ENCODE measurements at places on chromosomes 5 and 9.

GRCh38 chr5:110335361-110336066 lies 391.0 kb downstream of the TMEM232 start:
- no peak for DNase-seq

DNA sequence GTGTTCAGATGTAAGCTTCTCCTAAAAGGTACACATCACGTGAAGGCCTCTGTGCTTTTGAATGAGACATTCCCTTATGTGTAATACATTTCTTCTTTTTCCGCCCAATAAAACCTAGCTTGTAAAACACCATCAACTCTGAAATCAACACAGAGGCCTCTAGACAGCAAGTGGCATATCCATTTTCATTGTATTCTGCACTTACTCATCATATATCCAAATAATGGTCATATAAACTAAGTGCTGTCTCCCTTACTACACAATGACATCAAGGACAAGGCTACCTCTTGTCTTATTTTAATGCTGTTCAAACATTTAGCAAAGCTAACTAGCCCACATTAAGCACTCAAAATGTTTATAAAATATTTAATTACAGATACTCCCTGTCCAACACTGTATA lies 108.5 kb downstream of the ELAVL2 start:
- no peak for DNase-seq

GRCh38 chr5:176675676-176676360 lies 28.5 kb downstream of the TSPAN17 start:
- no peak for DNase-seq

GRCh38 chr5:96228408-96228807 lies 204.6 kb downstream of the PCSK1 start:
- DNase-seq = no peak

DNA sequence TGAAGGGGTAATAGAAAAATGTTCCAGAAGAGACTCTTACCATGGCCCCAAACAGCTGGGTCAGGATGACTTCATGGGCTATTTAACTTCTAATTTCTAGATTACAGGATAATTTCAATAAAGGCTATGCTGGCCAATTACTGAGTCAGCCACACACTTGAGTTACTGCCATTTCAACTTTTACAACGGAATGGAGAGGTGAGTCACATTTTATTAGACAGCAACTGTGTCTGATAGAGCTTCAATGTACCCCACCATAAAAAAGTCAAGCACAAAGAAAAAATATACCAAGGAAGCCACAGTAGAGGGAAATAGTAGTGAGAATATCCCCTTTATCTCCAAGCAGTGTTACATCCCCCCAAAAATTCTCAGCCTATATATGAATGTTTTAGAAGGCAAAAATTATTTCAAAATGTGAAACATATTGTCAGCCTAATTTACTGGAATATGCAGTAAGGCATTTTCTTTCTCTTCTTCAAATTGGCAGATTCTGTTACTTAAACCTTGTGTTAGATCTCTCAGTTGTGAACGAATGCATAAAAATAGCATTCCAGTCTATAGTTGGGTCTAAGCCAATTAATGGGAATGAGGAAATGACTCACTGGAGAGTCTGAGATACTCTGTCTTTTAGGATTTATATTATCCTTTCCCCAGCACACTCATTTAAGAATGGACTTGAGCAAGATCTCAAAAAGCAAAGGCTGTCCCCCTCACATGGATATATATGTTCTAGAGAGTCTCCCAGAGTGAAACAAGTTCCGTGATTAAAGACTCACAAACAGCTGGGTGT lies 47.1 kb upstream of the RAI14 start:
- no peak for DNase-seq

DNA sequence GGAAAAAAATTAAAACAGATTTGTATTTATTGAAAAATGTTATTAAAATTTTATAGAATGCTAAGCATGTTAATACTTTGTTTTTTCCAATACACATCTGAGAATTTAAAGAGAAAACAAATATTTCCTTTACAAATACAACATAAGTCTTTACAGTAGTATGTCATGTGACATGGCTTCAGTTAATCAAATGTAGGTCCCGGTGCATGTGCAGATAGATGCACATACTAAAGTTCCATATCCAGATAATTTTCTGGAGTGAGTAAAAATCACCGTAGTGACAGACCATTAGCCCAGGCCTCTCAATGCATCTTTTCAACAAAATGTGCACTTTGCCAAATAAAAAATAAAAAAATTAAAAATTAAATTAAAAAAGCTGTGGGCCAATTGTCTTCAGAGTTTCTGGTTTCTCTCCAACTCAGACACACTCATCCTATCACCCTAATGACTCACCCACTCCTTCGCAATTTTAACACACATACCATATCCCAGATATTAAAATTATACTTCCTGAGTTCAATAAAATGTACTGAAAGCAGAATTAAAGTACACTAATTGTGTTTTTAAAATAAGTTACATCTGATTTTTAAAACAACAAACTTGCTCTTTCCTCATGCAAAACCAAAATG lies 508.1 kb downstream of the NR2F1-AS1 start:
- no peak for DNase-seq

- DNase-seq = no peak
Measured at GRCh38 chr5:177588413-177588909, 3.5 kb upstream of the TMED9 start.

GRCh38 chr5:43627028-43627427 lies 24.0 kb downstream of the NNT start:
- DNase-seq = no peak

- no peak for DNase-seq
Measured at GRCh38 chr9:89374176-89374575, 55.9 kb downstream of the SECISBP2 start.

GRCh38 chr5:149940077-149940574 lies 4.5 kb downstream of the PDE6A start:
- DNase-seq = no peak

DNA sequence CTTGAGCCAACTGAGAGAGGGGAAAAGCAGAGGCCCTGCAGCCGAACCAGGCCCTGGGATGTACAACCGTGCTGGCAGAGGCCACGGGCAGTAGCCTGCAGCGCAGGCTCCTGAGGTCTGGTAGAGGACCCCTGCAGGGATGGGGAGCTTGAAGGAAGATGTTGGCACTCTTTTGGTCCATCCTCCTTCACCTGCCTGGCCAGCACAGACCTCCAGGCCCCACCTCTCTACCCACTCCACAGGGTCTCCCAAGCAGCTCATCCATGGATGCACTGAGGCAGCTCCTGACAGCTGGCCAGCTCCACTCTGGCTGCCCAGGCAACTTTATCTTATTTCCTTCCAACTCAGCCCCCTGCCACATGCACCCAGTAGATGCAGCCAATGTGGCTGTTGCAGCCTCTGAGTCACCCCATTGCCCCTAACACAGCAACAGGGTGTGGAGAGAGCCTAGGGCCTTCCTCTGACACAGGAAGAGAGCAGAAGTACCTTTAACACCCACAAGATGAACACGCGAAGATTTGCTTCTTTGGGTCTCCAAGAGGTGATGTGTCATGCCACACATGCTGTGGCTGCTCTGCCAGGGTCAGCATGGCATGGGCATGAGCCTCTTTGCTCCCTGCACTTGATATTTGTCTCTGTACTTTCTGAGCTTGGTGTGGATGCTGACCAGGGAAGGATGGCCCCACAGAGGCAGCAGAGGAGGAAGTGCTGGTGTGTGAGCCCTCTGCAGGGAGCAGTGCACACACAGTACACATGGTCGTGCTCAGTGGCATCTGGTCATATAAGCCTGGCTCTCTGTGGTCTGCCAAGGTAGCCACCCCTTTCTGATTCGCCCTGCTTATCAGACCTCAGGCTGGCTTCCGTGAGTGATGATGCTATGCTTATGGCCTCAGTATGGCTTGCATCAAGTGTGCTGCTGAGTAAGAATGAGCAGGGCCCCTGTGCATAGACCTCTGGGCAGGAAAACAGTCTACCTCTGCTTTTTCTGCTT lies 117.2 kb downstream of the NRG2 start:
- peak; percentile 3 for DNase-seq

DNA sequence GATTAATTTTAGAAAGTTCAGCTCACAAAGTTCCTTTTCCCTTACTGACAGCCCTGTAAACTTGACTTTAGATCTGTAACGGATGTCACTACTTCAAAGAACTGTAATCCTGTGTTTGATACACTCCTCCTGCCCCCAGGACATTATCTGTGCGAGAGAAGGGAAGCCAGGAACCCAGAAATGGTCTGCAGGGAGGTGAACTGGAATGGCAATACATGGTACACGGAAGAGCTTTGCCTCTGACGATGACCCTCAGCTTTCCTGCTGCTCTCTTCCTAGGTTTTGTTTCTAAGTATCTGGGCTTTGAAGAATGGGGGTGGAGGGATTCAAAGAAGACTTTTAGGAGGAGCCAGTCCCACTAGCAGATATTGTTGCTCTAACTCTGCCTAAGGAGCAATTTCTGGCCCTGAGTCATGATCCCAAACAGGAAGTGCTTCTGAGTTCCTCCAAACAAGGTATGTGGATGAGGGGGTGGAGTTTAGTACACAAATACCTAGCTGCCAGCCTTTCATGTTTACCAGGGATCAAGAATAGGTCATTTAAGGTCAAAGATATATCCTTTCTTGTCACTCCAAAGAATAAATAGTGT lies 43.4 kb upstream of the TMC1 start:
- no peak for DNase-seq

DNA sequence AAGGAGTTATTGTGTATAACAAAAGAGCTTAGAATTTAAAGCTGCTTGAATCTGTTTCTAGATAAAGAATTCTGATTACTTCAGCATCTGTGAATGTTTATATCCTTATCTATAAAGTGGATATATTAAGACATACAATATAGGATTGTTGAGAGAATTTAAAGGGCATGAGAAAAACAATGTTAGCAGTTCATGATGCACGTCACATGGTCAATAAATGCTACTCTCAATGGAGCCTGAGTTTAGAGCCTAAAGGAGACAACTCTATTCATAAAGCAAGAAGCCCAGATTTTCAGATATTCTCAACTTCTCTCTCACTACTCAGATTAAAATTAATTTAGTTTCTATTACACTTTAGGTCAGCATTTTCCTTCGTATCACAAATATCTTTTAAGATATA lies 666.7 kb upstream of the CDH18 start:
- DNase-seq = no peak

DNA sequence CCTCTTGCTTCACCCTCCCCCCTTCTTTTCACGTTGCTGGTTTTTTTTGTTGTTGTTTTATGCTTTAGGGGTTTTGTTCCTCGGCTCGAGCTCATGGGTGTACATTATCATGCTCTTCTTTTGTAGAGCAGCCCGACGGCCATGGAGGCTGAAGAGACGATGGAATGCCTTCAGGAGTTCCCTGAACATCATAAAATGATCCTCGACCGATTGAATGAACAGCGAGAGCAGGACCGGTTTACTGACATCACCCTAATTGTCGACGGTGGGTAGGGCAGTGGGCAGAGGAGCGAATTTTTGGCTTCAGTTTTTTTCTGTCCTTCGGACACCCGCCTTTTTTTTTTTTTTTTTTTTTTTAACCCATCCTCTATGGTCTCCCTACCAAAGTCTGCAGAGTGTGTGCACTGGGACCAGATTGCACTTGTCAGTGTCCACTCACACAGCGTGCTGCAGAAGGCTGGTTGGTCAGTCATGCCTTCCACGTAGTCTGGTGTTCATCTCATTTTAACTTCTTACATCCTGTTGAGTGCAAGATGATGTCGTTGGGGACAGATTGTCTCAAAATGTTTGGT lies 1.3 kb downstream of the ZNF131 start:
- DNase-seq = no peak

DNA sequence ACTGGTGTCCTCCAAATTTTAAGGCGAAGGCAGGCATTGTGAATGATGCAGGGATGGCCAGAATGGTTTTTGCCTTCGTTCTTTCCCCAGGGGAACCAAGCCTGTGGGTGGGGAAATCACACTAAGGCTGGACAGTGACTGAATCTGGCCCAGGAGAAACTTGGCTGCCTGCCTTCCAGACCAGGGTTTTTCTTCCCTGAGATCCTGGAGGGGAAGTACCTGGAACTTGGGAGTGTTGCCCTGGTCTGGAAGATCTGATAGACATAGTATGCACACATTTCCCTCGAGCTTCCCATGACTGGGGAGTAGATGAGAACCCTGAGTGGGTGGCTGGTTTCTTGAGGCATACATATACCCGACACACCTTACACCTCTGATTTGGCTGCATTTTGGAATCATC lies 664 bp upstream of the IL11RA start:
- no peak for DNase-seq

DNA sequence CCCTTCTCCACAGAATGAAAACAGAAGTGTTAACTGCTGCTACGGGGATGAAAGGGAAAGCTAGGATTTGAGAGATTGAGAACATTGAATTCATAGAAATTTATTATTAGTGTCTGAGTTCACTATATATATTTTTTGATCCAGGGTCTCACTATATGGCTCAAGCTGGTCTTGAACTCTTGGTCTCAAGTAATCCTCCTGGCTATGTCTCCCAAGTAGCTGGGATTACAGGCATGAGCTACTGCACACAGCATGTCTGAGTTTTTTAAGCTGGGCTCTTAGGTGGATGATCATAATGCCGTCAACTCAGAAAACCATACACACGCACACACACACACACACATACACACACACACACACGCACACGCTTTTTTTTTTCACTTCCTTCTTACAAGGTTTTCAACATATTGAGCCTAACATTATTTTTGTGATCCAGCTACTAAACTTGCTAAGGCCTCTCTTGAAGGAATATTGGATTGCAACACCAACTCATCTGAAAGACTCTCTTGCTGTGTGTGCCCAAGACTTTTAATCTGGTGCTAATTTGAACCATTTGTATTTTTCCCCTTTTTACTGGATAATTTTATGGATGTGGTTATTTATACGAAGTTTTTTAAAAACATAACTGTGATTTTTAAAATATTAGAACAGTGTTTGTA lies 1045.4 kb downstream of the DTWD2 start:
- no peak for DNase-seq

DNA sequence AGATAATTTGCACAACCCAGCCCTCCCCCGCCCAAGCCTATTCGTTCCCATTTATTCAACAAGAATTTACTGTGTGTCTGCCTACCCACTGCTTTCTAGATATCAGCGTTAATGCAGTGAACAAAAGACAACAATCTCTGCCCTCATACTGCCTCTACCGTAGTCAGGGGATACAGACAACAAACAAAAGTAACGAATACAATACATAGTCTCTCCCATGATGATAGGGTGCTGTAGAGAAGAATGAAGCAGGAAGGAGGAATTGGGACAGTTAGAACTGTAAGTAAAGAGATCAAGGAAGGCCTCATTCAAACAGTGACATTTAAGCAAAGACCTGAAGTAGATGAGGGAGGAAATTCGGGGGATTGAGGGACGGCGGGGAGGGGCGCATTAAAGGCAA lies 1.7 kb downstream of the GFM2 start:
- no peak for DNase-seq

- no peak for DNase-seq
Measured at GRCh38 chr9:93132946-93133680, 938 bp downstream of the NINJ1 start.

DNA sequence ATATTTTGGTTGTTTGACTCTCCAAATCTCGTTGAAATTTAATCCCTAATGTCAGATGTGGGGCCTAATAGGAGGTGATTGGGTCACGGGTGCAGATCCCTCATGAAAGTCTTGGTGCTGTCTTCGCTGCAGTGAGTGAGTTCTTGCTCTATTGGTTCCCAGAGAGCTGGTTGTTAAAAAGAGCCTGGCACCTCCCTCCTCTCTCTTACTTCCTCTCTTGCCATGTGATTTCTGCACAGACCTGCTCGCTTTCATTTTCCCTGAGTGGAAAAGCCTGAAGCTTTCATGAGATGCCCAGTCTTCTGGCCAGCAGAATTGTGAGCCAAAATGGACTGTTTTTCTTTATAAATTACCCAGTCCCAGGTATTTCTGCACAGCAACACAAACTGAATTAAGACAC lies 221.6 kb downstream of the MAT2B start:
- DNase-seq = no peak

Data from stimulated activated CD8-positive, alpha-beta memory T cell treated with anti-CD3 and anti-CD28 coated beads, Interleukin-4, amount 100 ng/mL, for 4 hours (primary cell).